ENCODE measurements at places on chromosomes 16 and 17. TPM values are rescaled to one million over a fixed set of nuclear protein-coding genes. Genes with fewer than 3 reads are reported as not detected.

VTN gene
- 6.6 TPM for total RNA-seq

TOX3 gene
- total RNA-seq: 5.2 TPM

SMIM22 gene
- 4.7 TPM for total RNA-seq

DNA sequence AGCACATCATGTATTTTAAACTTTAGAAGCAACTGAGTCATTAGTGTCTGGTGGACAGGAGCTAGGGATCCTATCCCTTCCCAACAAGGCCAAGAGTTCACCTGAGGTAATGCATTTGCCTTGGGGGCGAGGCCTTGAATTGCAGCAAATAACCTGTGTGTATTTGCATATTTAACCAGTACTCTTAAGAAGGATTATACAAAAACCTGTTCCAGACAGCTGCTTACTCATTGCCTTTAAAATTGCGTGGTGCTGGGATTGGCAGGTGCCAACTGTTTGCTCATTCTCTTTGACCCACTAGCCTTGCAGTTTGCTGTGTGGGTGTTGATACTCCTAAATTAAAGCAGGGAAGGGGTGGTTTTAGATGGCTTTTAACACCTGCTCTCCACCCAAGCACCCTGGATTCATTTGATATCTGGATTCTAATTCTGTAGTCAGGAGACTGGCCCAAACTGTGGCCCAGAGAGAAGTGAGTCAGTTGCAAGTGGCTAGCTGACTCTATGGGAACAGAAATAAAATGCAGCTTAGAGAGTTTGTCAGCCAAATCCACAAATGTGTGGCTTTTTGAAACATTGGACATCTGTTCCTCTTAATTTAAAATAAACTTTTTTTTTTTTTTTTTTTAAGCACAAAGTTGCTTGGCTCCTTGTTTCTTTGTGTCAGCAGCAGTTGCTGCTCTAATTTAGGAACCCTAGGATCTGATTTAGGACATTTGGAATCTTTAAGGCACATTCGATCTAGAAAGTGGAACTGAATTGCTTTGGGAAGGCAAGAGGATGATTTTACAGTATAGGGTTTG is 46.9 kb downstream of the TUBD1 start:
- peaks cover 87% of the 10 kb centered on the region for H3K4me1 ChIP-seq
- H3K27me3 ChIP-seq: no peaks in the 10 kb centered on the region
- H3K36me3 ChIP-seq: no peaks in the 10 kb centered on the region
- DNase-seq: peak; percentile 63
- H3K27ac ChIP-seq: peak overlapping the region; percentile 95

KRTAP4-1 gene
- total RNA-seq: not detected

- no peak overlapping the region for H3K27ac ChIP-seq
- H3K4me3 ChIP-seq: no peak overlapping the region
These were observed 37.4 kb downstream of the ZDHHC7 start for GRCh38 chr16:84973776-84974523.

TMEM132E gene
- total RNA-seq: not detected

GRAP gene
- total RNA-seq: 1.8 TPM

GID4 gene
- 3.6 TPM for total RNA-seq

CTRB2 gene
- total RNA-seq: 18,538 TPM

GRCh38 chr17:78137392-78138203 is 7.0 kb downstream of the TMC8 start:
- H3K36me3 ChIP-seq: no peaks in the 10 kb centered on the region
- H3K4me3 ChIP-seq: no peak overlapping the region
- peaks cover 25% of the 10 kb centered on the region for H3K4me1 ChIP-seq
- DNase-seq: no peak

GRCh38 chr17:45908460-45908859 is 14.1 kb downstream of the MAPT start:
- H3K27ac ChIP-seq: no peak overlapping the region
- no peaks in the 10 kb centered on the region for H3K36me3 ChIP-seq
- no peaks in the 10 kb centered on the region for H3K4me1 ChIP-seq
- H3K4me3 ChIP-seq: no peak overlapping the region
- no peak for DNase-seq

DNA sequence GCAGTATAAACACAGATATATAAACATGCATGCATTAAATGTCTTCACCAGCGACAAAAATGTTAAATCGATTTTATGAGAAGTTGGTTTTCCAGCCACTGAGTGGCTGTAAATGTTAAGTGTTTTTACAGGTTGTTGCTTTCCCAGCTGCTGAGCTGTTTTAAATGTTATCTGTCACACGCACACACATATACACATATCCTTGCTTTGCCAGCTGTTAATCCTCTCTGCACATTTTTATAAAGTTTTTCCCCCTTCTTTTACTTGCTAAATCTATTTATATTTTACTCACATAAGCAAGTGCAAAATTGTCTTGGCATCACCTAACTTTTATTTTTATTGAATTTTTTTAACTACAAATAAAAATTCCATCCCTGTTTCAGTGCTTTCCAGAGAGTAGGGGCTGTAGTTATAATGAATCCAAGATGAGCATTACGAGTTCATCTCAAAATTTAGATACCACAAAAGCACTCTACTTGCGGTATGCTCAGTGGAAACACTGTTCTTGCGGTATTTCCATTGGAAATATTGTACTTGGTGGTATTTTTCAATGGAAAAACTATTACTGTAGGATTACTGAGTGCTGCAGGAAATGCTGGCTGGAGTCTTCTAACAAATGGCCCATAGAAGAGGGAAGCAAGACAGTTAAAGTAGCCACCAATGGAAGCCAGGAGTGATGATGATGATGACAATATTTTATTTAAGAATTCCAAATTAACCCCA is 124.9 kb upstream of the KCNJ16 start:
- DNase-seq: no peak
- no peaks in the 10 kb centered on the region for H3K36me3 ChIP-seq
- H3K4me3 ChIP-seq: no peak overlapping the region

ASPHD1 gene
- total RNA-seq: 4.7 TPM

PLXDC1 gene
- 6.5 TPM for total RNA-seq

HOXB1 gene
- total RNA-seq: not detected

DNA sequence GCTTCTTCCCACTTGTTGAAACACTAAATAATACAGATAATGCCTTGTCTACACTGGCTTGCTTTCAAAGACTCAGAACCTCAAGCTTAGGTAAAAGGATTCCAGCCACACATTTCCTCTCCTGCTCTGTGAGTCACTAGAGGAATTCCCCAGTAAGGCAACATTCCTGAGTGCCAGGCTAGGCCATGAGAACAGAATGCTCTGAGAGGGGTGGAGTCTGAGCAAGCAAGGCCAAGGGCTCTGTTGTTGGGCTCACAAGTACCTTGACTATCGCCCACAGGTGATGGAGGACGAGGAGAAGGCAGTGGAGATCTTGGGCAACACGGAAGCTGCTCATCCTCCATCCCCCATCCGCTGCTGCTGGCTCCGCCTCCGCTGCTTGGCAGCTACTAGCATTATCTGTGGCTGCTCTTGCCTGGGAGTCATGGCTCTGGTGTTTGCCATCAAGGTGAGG is 6.7 kb upstream of the PHKG2 start:
- H3K4me3 ChIP-seq: no peak overlapping the region
- peak overlapping the region; percentile 90 for H3K27ac ChIP-seq
- peaks cover 22% of the 10 kb centered on the region for H3K36me3 ChIP-seq
- DNase-seq: peak; percentile 48

- H3K36me3 ChIP-seq: no peaks in the 10 kb centered on the region
- no peak overlapping the region for H3K27ac ChIP-seq
- no peaks in the 10 kb centered on the region for H3K4me1 ChIP-seq
- no peak for DNase-seq
- no peaks in the 10 kb centered on the region for H3K27me3 ChIP-seq
These were observed 28.1 kb downstream of the HSBP1 start for GRCh38 chr16:83835586-83836566.

GRCh38 chr17:65556014-65556909 is 5.2 kb downstream of the AXIN2 start:
- peak overlapping the region; percentile 14 for H3K27ac ChIP-seq
- H3K27me3 ChIP-seq: no peaks in the 10 kb centered on the region
- H3K4me3 ChIP-seq: no peak overlapping the region
- H3K4me1 ChIP-seq: peaks cover 48% of the 10 kb centered on the region
- DNase-seq: peak; percentile 90

GRCh38 chr16:67326472-67327309 is at the start of the genes KCTD19 and LRRC36:
TSS of gene KCTD19 (minus strand) at chr16:67326741. CDS start at chr16:67326707, 34 bp downstream.
TSS of gene LRRC36 (plus strand) at chr16:67326815. CDS start at chr16:67326863, 48 bp downstream.
- H3K36me3 ChIP-seq: no peaks in the 10 kb centered on the region
- peak; percentile 79 for DNase-seq

KCNG4 gene
- not detected for total RNA-seq

- DNase-seq: no peak
- H3K4me1 ChIP-seq: no peaks in the 10 kb centered on the region
- no peaks in the 10 kb centered on the region for H3K27me3 ChIP-seq
- no peak overlapping the region for H3K4me3 ChIP-seq
- no peaks in the 10 kb centered on the region for H3K36me3 ChIP-seq
- no peak overlapping the region for H3K27ac ChIP-seq
These were observed 92.3 kb downstream of the METRNL start for GRCh38 chr17:83171661-83172060.

GRCh38 chr17:20133517-20133916 is 124.4 kb downstream of the SPECC1 start:
- no peaks in the 10 kb centered on the region for H3K27me3 ChIP-seq
- no peaks in the 10 kb centered on the region for H3K36me3 ChIP-seq
- no peaks in the 10 kb centered on the region for H3K4me1 ChIP-seq

DNA sequence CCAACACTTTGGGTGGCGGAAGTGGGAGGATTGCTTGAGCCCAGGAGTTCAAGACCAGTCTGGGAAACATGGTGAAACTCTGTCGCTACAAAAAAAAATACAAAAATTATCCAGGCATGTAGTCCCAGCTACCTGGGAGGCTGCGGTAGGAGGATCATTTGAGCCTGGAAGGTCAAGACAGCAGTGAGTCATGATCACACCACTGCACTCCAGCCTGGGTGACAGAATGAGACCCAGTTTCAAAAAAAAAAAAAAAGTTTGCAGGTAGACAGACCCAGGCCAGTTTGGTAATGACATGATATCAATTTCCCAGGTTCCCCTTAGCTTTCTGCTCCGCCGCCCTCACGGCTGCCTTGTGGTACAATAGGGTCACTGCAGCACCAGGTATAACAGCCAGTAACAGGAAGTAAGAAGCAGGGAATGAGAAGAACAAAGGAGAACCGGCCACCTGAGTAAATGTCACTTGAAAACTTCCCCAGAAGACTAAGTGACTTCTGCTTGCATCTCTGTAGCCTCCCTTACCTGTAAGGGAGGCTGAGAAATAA is 201.2 kb upstream of the HSBP1 start:
- DNase-seq: no peak
- H3K36me3 ChIP-seq: no peaks in the 10 kb centered on the region
- H3K4me1 ChIP-seq: no peaks in the 10 kb centered on the region
- no peak overlapping the region for H3K27ac ChIP-seq
- H3K4me3 ChIP-seq: no peak overlapping the region

BRD7 gene
- 32.6 TPM for total RNA-seq

ABCA9 gene
- 8.8 TPM for total RNA-seq

DNAH17 gene
- total RNA-seq: not detected

GRCh38 chr16:12087901-12088421 is 111.4 kb downstream of the SNX29 start:
- no peaks in the 10 kb centered on the region for H3K4me1 ChIP-seq
- H3K4me3 ChIP-seq: no peak overlapping the region
- no peak overlapping the region for H3K27ac ChIP-seq
- no peaks in the 10 kb centered on the region for H3K36me3 ChIP-seq
- DNase-seq: no peak
- H3K27me3 ChIP-seq: no peaks in the 10 kb centered on the region

SLC52A1 gene
- not detected for total RNA-seq

DNA sequence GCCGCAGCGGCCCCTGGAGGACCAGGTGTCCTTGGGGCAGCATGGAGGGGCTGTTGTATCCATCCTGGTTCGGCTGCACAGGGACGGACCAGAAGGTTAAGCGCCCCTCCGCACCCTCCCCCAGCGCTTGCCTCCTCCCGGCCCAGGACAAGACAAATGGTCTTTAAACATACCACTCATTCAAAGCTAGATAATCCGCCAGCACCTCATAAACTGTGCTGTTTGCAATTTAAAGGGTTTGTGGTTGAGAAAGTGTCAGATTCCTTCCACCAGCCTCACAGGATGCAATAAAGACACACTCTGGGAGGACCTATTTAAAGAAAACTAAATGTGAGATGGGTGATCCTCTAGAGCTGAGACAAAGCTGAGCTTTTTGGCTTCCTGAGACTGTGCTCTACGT is 426.2 kb upstream of the EEF2KMT start:
- no peaks in the 10 kb centered on the region for H3K4me1 ChIP-seq
- no peak overlapping the region for H3K27ac ChIP-seq
- H3K27me3 ChIP-seq: no peaks in the 10 kb centered on the region
- DNase-seq: no peak
- H3K4me3 ChIP-seq: no peak overlapping the region

- H3K27me3 ChIP-seq: no peaks in the 10 kb centered on the region
- H3K4me1 ChIP-seq: peaks cover 10% of the 10 kb centered on the region
- no peaks in the 10 kb centered on the region for H3K36me3 ChIP-seq
- no peak overlapping the region for H3K27ac ChIP-seq
- H3K4me3 ChIP-seq: no peak overlapping the region
- DNase-seq: no peak
These were observed 44.3 kb downstream of the LCMT1 start for GRCh38 chr16:25155553-25156460.

DNA sequence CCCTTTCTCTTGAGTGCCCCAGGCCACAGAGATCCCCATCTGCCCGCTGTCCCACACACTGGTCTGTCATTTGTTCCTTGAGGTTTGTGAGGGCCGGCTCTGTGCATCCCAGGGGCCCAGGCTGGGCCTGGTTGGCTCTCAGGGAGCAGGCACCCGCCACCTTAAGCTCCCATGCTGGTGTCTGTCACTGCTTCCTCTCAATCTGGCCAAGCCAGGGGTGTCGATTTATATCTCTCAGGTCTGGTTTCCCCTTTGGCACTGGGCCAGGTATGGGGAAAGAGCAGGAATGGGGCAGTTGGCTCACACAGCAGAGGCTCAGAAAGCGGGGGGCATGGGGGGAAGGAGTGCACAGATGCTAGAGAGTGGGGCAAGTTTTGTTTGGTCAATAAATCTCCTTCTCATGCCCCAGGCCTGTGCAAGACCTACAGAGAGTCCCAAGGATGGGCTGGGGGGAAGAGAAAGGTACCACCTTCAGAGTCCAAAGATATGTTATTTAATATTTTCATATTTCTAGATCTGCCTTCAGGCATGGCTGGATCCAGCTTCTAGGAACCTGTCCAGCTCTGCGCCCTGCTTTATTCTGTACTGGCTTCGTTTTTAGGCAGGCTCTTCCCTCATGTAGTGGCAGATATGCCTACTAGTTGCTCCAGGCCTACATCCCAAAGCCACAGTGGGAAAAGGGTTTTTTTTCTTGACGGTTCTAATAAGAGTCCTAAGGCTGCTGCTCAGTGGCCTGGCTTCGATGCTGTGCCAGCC is 34.3 kb downstream of the IL4R start:
- no peaks in the 10 kb centered on the region for H3K27me3 ChIP-seq
- H3K36me3 ChIP-seq: no peaks in the 10 kb centered on the region

DNA sequence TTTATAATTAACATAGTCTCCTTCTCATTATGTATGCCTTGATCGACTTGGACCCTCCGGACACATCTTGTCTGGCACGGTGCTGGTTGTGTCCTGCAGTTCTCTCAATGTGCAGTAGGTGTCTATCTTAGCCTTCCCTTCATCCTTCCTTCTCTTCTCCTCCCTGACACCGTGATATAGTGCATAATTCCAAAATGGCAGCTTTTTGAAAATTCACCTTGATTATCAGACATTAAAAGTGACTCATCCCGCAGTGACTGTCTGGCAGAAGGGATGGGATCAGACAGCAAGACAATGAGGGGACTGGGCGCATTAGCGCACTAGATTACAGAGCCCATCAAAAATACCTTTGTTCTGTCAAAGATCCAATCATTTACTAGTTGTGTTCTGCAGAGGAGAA is 70.0 kb upstream of the PMFBP1 start:
- H3K4me1 ChIP-seq: peaks cover 5% of the 10 kb centered on the region
- no peak overlapping the region for H3K4me3 ChIP-seq
- DNase-seq: peak; percentile 37
- H3K36me3 ChIP-seq: no peaks in the 10 kb centered on the region
- no peak overlapping the region for H3K27ac ChIP-seq
- no peaks in the 10 kb centered on the region for H3K27me3 ChIP-seq

CDH13 gene
- not detected for total RNA-seq

NAGLU gene
- 110 TPM for total RNA-seq

MPP3 gene
- total RNA-seq: 22.4 TPM
